Stimulated activated CD4-positive, alpha-beta T cell treated with anti-CD3 and anti-CD28 coated beads, Interleukin-4, amount 100 ng/mL, for 1 hour (primary cell): ENCODE measurements at places on chromosomes 12 and 14.

GRCh38 chr14:32991691-32992090 lies 53.0 kb downstream of the NPAS3 start:
- DNase-seq: no peak

- DNase-seq: no peak
These were observed 6.9 kb upstream of the HOXC11 start for GRCh38 chr12:53966085-53966384.

DNA sequence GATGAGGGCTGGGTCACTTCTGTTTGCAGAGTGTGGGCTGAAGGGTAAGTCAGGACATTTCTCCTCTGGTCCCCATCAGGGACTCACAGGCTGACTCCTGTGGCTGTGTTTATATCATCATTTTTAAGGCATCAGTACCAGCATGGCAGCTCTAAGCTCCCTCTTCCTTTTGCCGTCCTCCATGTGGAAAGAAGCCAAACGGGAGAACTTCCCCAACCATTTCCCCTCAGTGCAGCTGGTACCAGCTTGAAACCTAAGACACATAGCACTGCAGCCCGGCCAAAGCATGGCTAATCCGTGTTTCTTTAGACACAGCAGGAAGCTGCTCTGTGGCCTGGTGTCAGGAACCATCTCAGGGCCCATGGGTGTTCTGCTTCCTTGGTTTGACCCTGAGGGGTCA lies 31.9 kb upstream of the ATP2A2 start:
- no peak for DNase-seq

GRCh38 chr12:132520421-132521199 lies 30.7 kb downstream of the FBRSL1 start:
- no peak for DNase-seq

DNA sequence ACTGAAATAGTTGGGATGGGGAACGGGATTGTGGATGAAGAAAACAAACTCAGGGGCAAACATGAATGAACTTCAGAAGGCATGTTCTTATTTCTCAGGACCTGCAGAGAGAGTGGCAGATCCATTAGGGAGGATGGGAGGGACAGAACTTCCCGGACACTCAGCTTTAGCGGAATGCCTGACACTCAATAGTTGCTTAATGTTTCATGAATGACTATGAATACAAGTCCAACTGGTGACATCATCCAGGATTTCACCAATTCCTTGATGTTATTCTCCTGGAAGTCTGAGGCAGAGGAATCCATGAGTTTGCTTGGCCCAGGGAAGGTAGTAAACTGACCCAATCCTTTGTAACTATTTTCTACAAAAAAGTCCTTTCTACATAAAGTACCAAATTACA lies 37.8 kb upstream of the LRRC10 start:
- DNase-seq: no peak

DNA sequence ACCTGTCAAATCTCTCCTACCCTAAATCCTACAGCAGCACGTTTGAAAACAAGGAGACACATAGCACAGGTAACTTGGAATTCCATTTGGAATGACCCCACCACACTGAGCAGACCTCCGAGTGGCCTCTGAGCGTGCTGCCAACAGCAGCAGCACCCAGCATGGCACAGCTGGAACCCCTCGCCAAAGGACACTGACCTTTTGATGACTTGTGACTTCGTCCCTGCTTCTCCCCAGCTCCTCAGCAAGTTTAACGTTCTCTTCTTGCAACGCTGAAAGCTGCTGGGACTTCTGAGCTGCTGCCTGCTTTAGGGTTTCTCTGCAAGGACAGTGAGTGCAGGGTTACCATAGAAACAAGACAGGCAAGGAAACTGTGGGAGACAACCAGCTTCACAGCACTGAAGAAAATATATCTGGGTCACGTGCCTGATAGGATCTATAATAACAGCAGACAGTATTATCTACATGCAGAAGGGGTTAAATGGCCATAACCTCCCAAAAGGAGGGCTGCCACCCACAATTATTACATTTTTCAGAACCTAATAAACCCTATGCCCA lies 43.3 kb upstream of the VPS33A start:
- DNase-seq: no peak

- DNase-seq: no peak
These were observed 31.3 kb upstream of the ATP2A2 start for GRCh38 chr12:110249716-110250225.

- no peak for DNase-seq
These were observed 403.3 kb downstream of the ETNK1 start for GRCh38 chr12:23028158-23028802.

DNA sequence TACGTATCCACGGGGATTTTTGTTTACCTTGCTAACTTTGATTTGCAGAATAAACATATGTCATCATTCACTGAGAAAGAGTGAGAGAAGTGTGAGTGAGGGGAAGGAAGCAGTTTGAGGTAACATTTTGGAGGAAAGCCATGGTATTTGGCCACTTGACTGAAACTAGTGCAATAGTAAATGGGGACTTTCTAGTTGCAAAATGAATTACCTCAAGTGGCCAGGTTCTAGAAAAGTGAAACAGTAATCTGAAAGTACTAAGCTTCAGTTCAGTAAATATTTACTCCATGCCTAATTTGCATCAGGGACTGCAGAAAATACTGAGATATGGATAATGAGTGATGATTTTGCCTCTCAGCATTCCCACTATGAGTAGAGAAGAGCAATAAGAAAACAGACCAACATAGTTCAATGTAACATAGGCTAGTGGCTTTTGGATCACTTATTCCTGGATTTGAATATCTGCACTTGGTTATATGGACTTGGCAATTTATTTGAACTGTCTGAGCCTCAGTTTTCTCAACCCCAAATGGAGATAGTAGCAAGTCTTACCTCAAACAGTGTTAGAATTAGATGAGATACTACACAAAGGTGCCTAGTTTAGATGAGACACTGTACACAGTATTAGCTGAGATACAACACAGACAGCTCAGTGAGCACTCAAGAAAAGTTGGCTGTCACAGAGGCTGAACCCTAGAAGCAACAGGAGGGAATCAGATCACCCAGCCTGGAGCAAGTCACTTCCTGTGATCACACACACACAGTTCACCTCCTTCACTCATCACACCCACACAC lies 439.1 kb downstream of the NPAS3 start:
- DNase-seq: no peak

GRCh38 chr14:52589646-52590045 lies 37.0 kb downstream of the GPR137C start:
- DNase-seq: no peak

DNA sequence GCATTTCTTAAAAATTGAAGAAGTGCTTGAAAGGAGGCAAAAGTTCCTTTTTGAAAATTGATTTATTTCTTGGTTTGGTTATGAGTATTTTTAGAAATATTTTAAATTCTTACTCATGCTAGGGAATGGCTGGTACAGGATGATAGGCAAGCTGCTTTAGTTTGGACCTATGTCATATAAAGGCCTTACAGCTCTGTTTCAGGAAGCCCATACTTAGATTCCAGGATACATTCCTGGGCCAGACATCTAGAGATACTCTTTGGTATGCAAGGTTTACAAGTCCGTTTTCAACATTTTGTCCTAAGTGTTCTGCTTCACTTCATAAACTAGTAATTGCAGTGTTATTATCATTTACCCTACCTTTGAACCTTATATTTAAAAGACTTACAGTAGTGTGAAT lies 186.8 kb downstream of the FUT8 start:
- no peak for DNase-seq

DNA sequence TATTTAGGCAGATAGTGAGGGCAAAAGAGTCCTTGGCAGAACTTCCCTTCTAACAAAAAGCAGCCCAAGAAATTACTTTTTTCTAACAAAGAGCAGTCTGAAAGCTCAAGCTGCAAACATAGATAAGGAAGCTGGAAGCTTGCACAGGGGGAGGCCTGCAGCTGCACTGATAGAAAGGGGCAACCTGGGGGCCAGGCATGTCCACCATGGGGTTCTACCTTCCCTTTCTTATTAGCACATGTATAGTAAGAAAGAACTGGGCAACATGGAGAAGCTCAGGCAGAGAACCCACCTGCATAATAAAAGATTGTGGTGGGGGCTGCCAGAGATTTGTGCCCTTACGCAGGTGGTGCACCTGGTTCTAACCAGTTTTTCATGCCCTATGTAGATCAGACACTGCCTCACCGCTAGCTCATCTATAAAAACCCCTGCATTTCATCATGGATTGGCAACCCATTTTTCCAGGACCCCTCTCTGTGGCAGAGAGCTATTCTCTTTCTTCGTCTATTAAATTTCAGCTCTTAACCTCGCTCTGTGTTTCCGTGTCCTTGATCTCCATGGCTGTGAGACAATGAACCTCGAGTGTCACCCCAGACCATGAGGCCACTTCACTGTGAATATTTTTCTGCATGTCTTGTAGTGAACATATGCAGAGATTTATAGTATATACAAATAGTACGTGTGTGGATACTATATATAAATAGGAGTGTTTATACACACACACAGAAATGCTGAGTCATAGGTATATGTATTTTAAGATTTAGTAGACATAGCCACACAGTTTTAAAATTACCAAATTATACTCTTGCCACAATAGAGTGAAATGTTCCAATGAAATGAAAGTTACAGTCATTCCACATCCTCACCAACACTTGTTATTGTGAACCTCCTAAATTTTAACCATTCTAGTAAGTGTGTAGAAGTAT lies 53.0 kb downstream of the PEX5 start:
- DNase-seq: no peak
